Astrocyte of the hippocampus (primary cell): ENCODE measurements at places on chromosomes 7 and 10.

DNA sequence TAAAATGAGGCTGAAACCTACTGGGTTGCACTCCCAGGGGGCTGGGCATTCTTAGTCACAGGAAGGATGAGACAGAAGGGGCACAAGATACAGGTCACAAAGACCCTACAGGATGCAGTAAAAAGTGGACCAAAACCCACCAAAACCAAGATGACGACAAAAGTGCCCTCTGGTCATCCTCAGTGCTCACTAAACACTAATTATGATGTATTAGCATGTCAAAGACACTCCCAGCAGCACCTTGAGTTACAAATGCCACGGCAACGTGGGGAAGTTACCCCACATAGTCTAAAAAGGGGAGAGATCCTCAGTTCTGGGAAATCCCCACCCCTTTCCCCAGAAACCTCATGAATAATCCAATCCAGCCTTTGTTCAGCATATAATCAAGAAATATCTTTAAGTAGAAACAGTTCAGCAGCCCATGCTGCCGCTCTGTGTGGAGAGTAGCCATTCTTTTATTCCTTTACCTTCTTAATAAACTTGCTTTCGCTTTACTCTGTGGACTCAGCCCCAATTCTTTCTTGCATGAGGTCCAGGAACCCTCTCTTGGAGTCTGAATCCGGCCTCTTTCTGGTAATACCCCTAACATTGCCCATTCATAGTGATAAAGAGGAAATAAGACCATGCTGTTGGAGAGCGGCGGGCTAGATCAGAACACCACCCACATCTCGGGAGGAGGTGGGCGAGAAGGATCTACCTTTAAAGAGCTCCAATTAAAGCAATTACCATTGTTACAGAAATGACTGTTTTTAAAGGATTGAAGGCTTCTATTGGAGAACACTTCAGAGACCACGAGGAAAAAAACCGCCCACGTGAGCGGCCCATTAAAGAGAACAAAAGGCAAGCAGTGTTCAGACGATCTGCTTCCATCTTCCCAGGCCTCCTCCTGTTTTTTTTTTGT is 170.9 kb downstream of the USP6NL start:
- DNase-seq, result peak; percentile 11

GRCh38 chr10:44998146-44998631 is 2.5 kb upstream of the ZNF22 start:
- peak; percentile 61 for DNase-seq

DNA sequence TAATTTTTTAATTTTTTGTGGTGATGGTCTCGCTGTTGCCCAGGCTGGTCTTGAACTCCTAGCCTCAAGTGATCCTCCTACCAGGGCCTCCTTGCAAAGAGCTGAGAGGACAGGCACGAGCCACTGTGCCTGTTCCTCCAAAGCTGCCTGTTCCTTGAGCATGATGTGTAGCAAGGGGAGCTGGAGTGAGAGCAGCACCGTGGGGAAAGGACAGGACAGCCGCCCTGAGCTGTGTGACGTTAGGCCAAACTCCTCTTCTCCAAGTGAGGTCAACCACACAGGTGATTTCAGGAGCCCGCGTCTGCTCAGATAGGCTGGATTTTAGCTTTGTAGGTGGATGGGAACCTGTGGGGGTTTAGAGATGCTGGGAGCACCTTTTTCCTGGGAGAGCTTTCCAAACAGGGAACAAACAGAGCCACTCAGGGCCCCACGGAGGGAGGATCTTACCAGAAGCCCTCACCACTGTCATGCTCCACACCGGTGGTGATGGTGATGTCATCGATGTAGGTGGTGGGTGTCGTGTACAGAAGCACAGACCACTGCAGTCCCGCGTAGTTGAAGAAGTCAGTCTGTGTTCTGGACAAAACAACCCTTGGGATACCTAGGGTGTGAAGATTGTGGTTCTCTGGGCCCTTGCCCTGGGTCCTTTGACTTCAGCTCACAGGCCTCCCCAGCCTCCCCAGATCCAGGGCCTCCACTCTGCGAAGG is 44.8 kb upstream of the ZNF479 start:
- DNase-seq, result no peak

- DNase-seq, result no peak
Observed at GRCh38 chr7:80467069-80467468, 44.8 kb downstream of the GNAT3 start.

- no peak for DNase-seq
Observed at GRCh38 chr10:100528921-100529474, 673 bp downstream of the NDUFB8 start.

DNA sequence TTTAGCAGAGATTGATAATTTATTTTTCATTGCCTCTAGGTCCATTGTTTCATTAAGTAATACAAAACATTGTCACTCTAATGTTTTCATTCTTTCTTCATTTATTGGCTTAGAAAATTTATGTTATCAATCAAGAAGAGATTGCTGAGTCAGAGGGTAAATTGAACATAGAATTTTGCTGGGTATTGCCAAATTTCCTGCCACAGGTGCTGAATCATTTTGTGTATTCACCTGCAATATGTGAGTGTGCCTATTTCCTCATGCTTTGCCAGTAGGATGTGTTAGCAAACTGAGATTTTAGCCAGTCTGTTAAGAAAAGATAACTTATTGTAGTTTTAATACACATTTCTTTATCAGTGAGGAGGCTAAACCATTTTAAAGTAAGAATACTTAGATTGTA is 38.0 kb downstream of the MARCHF5 start:
- no peak for DNase-seq

GRCh38 chr10:107437921-107438320 is 273.4 kb upstream of the SORCS1 start:
- no peak for DNase-seq

GRCh38 chr7:74606101-74606908 is 51.2 kb upstream of the GTF2I start:
- DNase-seq, result peak; percentile 55
